T-cell (primary cell): ENCODE measurements at places on chromosomes 6 and 20.
A peak's percentile ranks its signal among the peaks of the same experiment; 100 is the strongest.

DNA sequence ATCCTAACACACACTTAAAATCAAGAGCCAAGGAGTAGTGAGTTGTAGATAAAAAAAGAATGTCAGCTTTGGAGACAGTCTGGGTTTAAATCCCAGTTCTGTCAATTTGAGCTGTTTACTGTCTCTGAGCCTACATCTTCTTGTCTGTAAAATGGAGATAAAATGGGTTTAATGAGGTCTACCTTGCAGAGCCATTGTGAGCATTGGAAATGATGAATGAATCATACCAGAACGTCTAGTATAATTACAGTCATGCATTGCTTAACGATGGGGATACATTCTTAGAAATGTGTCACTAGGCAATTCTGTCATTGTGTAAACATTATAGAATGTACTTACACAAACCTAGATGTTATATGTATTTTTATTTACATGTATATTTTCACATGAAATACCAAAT, 17.6 kb upstream of the SGK2 start:
- DNase-seq: no peak

DNA sequence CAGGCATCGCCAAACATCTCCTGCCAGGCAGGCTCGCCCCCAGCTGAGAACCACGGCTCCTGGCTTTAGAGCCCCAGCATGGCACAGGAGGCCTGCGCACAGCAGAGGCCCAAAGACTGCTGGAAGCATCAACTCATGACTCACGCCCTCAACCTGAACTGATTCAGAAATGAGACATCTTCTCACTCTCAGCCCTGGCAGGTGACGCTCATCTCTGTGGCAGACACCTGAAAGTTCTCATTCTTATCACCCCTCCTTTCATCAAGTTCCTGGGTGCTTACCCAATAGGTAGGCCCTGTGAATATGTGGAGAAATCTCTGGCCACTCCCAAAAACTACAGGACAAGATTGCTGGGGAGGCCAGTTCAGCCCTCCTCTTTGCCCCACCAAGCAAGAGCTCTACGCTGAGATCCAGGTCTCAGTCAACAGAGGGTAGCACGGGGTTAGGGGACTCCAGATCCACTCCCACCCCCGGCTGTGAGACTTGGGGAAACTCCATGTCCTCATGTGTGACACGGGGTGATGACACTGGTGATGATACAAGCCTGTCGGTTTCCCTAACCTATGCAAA, 11.3 kb downstream of the NFATC2 start:
- DNase-seq: peak; percentile 60

DNA sequence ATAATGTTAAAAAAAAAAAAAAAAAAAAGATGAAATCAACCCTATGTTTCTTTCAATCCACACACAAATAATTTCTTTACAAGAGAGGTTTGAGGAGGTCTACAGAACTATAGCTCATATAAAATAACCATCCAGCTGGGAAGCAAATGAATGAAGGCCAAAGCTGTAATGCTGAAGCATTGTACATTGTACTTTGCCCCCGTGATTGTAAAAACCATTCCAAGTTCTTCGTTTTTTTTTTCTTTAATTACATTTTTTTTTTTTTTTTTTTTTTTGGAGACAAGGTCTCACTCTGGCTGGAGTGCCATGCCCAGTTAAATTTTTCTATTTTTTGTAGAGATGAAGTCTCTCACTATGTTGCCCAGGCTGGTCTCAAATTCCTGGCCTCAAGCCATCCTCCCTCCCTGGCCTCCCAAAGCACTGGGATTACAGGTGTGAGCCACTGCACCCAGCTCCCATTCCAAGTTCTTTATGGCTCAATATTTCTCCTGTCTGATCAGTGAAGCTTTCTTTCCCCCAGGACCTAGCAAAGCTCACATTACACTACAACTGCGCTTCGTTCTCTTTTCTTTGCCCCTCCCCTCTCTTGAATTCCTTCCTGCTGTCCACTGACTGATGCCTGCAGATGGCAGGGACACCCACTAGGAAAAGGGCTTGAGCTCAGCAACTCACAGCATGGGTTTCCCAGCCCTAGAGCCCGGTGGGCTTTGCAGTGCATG, 53.0 kb upstream of the NOP56 start:
- DNase-seq: no peak

GRCh38 chr6:115982453-115982852, 78.2 kb downstream of the FRK start:
- no peak for DNase-seq

DNA sequence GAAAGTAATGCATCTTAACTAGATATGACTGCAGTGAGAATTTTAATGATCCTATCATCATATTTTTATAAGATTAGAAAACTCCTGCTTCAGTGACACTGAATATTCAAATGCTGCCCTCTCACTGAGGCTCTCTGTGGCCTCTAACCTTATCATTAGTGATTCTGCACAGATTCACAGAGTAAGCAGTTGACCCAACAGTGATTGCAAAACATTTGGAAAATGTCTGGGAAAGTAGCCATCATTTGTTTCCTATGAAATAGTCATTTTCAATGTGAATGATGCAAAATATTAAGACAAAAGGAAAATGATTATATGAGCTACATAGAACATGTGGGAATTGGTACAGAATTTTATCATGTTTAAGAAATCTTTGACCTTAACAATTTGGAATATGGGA, 210.3 kb downstream of the TBX18 start:
- no peak for DNase-seq

GRCh38 chr20:1324598-1325172, 4.3 kb downstream of the SDCBP2 start:
- no peak for DNase-seq

DNA sequence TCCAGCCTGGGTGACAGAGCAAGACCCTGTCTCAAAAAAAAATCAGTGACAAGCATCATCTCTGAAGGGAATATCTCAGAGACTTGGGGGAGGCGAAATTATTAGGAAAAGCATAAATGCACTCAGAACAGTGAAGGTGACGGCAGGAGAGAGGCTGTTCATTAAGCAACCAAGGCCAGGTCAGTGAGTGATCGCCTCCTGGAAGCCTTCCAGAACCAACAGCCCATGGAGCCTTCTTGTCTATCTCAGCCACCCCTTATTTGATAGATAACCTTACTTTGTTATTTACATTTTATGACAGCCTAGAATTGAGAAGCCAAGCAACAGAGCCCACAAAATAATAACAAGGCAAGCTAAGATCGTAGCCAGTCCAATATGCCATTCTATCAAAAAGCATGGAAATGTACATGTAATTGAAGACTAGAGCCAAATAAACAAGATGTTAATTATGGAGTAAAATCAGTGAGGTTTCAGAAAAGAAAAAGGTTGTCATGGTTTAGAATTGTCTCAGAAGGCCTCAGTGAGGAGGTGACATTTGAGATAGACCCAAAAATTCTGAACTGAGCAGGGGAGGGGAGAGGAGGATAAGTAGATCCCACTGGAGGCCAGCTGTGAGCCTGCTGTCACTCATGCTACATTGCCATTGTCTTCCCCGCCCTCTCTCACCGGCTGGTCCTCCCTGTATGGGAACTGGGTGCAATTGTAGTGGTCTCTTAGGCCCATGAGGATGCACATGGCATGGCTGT, 17.8 kb downstream of the BNIP5 start:
- DNase-seq: no peak

DNA sequence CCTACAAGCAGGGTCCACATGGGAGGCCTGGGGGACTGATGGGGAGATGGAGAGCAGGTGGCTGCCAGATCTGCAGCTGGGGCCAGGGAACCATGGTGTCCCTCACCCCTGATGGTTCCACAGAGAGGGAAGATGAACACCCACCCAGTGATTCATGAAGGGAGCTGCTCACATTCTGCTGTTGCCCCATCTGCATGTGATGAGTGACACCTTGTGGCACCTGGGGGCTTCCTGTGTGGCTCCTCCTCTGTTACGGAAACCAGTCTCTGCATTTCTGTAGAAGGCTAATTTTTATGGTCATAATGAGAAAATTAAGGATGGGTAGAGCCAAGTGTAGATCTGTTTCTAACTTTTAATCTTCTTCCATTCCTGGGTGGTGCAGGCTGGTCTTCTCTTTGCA, 217.1 kb downstream of the SMOC2 start:
- DNase-seq: peak; percentile 39

- no peak for DNase-seq
Measured at GRCh38 chr6:52103623-52104022, 16.2 kb upstream of the PKHD1 start.

- DNase-seq: no peak
Measured at GRCh38 chr20:57060407-57061050, 205.9 kb downstream of the BMP7 start.
